ENCODE measurements at places on chromosomes 1 and 21. TPM values are rescaled to one million over a fixed set of nuclear protein-coding genes. Genes with fewer than 3 reads are reported as not detected.

GRCh38 chr1:232238009-232238408 is 391.9 kb downstream of the SIPA1L2 start:
- no peak overlapping the region for H3K4me3 ChIP-seq
- H3K4me1 ChIP-seq, result peaks cover 12% of the 10 kb centered on the region
- no peaks in the 10 kb centered on the region for H3K36me3 ChIP-seq
- H3K27ac ChIP-seq, result no peak overlapping the region

Gene MAP1LC3C
- total RNA-seq, result not detected

- H3K27me3 ChIP-seq, result no peaks in the 10 kb centered on the region
- H3K36me3 ChIP-seq, result no peaks in the 10 kb centered on the region
- H3K4me3 ChIP-seq, result no peak overlapping the region
These were observed 107.4 kb upstream of the KIAA1614 start for GRCh38 chr1:180805316-180805715.

DNA sequence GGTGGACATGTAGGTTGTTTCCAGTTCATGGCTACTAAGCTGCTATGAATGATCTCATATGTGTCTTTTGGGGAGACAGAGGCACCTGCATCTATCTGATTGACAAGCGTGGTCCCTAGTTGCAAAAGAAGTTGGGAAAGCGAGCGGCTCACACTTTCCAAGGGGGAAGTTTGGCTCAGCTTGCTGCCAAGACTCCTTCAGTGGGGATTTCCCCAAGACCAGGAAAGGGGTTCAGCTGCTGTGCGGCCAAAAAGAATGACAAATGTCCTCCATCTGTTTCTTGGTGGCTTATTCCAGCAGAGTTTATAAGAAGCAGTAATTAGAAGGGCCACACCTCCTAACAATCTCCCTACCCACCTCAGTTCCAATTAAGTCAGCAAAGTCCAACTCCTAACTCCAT is 128.5 kb upstream of the GALNT2 start:
- DNase-seq, result no peak
- no peaks in the 10 kb centered on the region for H3K4me1 ChIP-seq
- H3K27ac ChIP-seq, result no peak overlapping the region
- H3K4me3 ChIP-seq, result no peak overlapping the region

GRCh38 chr1:177907000-177907399 is 62.9 kb downstream of the SEC16B start:
- H3K27ac ChIP-seq, result no peak overlapping the region
- H3K36me3 ChIP-seq, result no peaks in the 10 kb centered on the region
- H3K27me3 ChIP-seq, result no peaks in the 10 kb centered on the region
- H3K4me3 ChIP-seq, result no peak overlapping the region

- peak overlapping the region; percentile 33 for H3K27ac ChIP-seq
- H3K4me1 ChIP-seq, result peaks cover 25% of the 10 kb centered on the region
- H3K4me3 ChIP-seq, result peak overlapping the region; percentile 96
- H3K36me3 ChIP-seq, result peaks cover 4% of the 10 kb centered on the region
- no peak for DNase-seq
These were observed 953 bp downstream of the TRIM46 start for GRCh38 chr1:155174324-155175280.

GRCh38 chr1:168706391-168706992 is 22.5 kb downstream of the DPT start:
- H3K36me3 ChIP-seq, result no peaks in the 10 kb centered on the region
- no peak overlapping the region for H3K27ac ChIP-seq
- H3K27me3 ChIP-seq, result no peaks in the 10 kb centered on the region
- H3K4me1 ChIP-seq, result no peaks in the 10 kb centered on the region

Gene SLAMF9
- 0.99 TPM for total RNA-seq

Gene FABP3
- not detected for total RNA-seq

DNA sequence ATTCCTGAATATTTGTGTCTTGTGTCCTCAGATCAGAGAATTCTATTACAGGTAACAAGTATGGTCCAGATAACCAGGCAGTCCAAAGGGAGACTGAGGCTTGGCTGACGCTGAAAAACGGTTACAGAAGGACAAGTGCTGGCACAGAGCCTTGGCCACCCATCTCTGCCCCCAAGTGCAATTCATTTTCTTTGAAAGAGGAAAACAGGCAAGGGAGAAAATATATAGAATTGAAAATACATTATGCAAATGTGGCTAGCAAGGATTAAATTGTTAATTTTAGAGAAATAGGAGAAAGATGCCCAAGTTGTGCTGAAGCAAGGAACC is 1.2 kb downstream of the SORT1 start:
- peaks cover 8% of the 10 kb centered on the region for H3K27me3 ChIP-seq
- peaks cover 67% of the 10 kb centered on the region for H3K4me1 ChIP-seq
- no peak for DNase-seq
- H3K36me3 ChIP-seq, result peaks cover 9% of the 10 kb centered on the region

All from esophagus squamous epithelium (tissue), 5 donors.